ENCODE measurements at places on chromosomes 2 and 18.
A peak's percentile ranks its signal among the peaks of the same experiment; 100 is the strongest.

DNA sequence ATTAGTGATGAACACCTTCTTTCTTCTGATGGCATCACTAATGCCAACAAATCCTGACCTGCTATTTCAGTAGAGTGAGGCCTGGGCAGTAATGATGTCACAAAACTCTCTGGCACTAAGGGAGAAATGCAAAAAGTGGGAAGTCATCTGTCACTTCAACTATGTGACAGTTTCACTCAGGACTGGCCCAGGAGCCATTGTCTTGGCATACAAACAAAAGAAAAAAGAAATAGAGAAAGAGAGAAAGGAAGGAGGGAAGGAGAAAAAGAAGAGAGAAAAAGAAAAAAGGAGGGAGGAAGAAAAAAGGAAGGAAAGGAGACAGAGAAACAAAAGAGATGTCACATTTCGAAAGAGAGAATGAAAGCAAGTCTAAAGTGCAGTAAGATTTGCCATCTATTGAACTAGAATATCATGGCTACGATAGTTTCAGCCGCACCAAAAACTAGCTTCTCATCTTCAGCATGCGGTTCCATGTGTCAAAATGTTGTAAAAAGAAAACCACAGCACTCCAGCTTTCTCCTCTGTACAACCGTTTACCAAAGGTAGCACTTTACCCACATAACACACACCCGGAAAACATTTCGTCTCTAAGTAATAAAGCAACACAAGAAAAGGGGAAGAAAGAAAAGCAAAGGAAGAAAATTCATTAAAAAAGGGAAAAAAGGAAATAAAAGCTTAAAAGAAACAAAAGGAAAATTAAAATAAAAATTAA, 50.1 kb downstream of the CD226 start:
- no peak for DNase-seq

GRCh38 chr18:10792181-10792580, 266.4 kb downstream of the NAPG start:
- no peak for DNase-seq

- DNase-seq: no peak
Measured at GRCh38 chr2:177712462-177712861, 319.9 kb downstream of the AGPS start.

DNA sequence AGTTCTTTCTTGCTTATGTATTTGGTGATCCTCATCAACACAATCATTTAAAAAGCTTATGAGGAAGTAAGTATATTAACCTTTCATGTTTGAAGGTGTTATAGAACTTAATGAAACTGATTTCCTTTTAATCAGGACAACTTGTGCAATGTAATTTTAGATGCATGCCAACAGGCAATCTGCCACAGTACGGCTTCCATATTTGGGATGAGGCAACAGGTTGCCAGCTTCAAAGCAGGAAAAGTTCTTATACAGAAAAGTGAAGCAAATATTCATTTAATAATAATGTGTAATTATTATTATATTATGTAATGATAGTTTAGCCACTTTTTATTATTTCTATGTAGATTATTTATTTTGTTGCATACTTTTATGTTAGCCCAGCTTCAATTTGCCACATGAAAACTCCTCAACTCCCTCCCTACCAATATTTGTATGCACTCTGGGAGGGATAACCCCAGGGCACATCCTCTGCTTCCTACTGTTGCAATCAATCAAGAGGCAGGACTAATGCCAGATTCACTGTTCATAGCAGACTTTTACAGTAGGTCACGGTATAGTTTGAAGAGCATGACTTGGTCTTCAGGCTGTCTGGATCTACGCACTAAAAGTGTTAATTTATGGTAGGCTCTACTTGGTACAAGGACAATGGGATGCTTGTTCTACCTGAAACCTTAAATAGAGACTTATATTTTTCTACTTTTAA, 277.2 kb downstream of the AGPS start:
- no peak for DNase-seq

GRCh38 chr2:27958711-27959378, 68.3 kb downstream of the BABAM2 start:
- DNase-seq: no peak

GRCh38 chr18:47113796-47114540, 36.3 kb downstream of the HDHD2 start:
- peak; percentile 57 for DNase-seq

DNA sequence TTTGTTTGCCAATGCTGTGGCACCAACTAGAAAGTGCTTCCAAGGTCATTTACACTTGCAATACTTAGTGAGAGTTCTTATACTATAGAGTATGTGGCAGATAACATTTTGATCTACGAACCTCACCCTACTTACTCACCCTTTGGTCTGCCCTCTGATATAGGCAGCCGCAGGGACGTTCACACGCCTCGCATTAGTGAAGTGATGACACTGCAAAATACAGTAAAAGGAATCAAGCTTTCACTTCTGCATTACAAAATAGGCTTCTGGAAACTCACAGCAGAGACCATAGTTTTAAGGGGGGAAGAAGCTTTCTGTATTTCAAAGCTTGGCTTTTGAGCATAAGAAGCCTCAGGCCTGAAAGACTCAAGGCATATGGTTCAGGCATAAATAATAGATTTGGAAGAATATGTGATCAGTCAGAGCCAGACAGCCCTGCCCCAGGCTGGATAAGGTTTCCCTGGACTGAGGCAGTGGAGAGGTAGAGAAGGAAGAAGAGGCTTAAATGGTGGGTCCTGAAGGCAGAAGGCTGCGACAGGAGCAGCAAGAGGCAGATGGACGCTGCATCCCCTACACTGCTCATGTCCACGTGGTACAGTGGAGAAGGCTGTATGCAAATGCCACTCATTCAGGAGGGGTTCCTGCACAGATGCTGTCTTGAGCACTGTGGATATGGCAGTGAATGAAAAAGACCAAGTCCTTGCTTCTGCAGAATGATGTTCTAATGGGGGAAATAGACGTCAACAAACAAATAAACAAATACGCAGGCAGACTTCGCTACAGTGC, 63.1 kb downstream of the FECH start:
- DNase-seq: no peak

GRCh38 chr18:40447820-40448219, 1507.2 kb upstream of the PIK3C3 start:
- no peak for DNase-seq

- DNase-seq: peak; percentile 82
Measured at GRCh38 chr2:235433860-235434259, 60.0 kb upstream of the AGAP1 start.

GRCh38 chr2:137980459-137980858, 16.2 kb downstream of the HNMT start:
- no peak for DNase-seq

- no peak for DNase-seq
Measured at GRCh38 chr2:232276733-232277313, 101.7 kb upstream of the ALPP start.

DNA sequence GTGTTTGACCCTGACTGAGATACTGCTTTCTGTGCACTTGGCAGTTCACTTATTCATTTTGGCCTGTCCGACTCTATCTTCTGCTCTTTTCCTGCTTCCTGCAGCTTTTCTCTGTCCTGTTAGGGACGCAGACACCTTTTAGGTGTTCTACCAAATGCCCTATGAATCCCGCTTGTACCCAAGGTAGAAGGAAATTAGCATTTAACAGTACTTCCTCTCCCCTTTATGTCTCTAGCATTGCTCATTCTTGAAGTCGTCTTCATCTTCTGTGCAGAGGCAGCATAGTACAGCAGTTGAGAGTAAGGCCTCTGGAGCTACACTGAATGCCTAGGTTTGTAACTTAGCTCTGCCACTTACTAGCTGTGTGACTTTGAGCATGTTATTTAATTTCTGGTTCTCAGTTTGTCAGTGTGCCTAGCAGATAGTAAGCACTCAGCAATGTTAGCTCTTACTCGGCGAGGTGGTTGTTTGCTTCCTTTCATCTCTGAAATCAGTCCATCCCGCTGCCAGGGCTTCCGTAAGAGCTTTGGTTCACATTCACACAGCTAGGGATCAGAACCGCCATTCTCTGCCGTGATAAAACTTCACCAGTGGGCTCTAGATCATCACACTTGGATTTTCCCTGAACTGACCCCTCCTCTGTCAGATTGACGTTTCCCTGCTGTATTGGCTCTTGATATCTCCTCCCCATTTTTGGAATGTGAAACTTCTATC, 1.4 kb downstream of the CCT7 start:
- no peak for DNase-seq

- no peak for DNase-seq
Measured at GRCh38 chr2:128413014-128413717, 94.5 kb upstream of the HS6ST1 start.

GRCh38 chr18:29560270-29560669, 1383.3 kb upstream of the CDH2 start:
- DNase-seq: no peak

DNA sequence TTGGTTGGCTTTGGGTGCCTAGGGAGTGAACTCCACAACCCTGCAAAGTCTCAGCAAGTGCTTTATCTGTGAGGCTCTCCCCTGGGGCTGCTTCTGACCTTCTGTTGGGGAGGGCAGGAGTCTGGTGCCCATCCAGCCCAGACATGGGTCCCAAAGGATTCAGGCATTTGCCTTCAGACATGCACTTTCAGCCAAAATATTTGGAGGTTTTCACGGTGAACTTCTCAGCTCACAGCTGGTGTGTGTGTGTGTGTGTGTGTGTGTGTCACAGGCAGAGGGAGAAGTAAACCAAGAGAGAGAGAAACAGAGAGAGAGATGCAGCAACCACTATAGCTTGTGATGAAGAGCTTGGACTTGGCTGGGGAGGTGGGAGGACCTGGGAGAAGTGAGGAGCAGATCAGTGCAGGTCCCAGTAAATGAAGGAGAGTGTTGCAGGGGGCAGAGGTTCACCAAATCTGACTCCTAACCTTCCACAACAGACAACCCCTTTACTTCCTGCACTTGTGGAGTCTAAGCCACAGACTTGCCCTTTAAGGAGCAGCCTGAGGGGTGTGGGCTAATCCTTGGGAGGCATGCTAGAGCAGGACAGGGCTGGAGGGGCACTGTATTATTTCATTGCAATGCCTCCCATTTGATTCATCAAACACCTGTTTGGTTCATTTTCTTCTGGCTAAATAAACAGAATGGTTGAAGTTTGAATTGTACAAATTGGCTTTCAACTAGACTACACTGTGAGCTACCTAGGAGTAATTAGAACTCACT, 14.1 kb downstream of the SLC9A4 start:
- DNase-seq: no peak

DNA sequence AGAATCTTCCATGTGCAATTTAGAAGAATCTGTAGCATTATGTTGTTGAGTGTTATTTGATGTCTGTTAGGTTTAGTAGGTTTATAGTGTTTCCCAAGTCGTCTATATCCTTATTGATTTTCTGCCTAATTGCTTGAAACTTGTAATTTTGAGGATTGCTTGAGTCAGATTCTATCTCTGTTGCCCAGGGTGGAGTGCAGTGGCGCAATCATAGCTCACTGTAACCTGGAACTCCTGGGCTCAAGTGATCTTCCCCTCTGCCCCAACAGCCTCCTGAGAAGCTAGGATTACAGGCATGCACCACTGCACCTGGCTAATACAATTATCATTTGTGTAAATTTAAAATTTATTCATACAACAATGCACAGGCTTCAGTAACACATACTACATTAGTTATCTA, 3.1 kb upstream of the TCF23 start:
- DNase-seq: no peak

- DNase-seq: no peak
Measured at GRCh38 chr18:34444622-34445021, 219.9 kb upstream of the NOL4 start.

GRCh38 chr2:112884869-112885505, 26.0 kb upstream of the IL37 start:
- DNase-seq: no peak

- no peak for DNase-seq
Measured at GRCh38 chr2:107742460-107743027, 84.1 kb upstream of the RGPD4 start.

- no peak for DNase-seq
Measured at GRCh38 chr2:172375251-172375650, 52.1 kb upstream of the ITGA6 start.

GRCh38 chr2:151280271-151280670, 9.2 kb downstream of the NMI start:
- no peak for DNase-seq

- DNase-seq: no peak
Measured at GRCh38 chr18:38698088-38698487, 1132.5 kb upstream of the CELF4 start.

DNA sequence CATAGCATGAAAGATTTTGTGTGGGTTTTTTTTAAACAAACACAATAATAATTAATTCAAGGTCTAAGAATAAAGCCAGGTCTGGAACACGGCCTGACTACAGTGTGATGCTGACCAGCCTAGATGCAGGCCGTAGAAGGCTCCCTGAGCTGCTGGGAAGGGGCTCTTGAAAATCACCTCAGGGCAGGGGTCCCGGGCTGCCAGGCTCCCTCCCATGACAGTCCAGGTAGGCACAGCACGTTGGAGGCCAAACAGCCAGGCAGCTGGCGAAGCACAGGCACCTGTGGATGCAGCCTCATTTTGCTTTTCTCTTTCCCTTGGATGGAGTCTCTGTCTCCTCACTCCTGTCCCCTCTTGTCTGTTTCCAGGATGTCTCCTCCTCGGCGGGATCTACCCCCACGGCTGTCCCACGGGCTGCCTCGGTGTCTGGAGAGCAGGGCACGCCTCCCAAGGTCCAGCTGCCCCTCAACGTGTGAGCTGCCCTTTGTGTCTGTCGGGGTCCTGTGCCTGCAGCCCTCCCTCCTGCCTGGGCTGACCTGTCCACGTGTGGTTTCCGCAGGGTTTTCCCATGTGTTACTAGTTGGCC, 194.5 kb downstream of the SEPTIN10 start:
- DNase-seq: no peak

DNA sequence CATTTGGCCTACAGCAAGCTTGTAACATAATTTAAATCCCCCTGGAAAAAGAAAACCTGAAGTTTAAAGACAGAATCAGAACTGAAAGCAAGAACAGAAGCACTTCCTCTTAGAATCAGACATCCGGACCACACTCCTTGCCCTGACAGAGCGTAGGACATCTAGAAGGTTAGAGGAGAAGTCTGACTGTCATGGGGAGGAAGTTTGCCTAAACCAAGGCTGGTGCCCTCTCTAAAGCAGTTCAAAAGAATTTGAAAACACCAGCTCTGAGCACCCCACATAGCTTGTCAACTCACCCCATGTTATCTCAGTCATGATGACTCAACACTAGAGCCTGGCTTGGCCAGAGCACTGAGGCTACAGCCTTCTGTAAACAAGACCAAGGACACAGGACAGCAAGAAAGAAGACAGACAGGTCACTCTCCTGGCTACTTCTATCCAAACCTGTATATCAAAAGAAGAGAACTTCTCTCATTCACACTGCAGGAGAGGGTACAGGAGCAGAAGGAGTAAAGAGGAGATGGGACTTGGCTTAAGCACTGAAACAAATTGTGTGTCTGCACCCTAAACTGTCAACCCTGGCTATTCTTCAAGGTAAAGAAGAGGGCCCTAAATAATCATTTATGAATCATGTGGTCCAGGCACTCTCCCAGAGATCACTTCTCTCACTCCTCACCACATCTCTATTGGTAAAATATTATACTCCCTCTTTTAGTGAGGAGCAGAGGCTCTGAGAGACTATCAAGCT, 198.6 kb downstream of the MEMO1 start:
- DNase-seq: no peak

GRCh38 chr18:63131106-63131958, 188.2 kb downstream of the BCL2 start:
- DNase-seq: peak; percentile 49

- DNase-seq: peak; percentile 92
Measured at GRCh38 chr2:63841254-63842022, at the start of gene UGP2. Gene UGP2 (plus strand): TSS chr2:63841896. CDS start chr2:63842186, 290 bp downstream.

- DNase-seq: no peak
Measured at GRCh38 chr18:59921384-59921891, 21.6 kb downstream of the PMAIP1 start.

GRCh38 chr2:130882111-130882690, 45.5 kb downstream of the ARHGEF4 start:
- no peak for DNase-seq

Measured in spinal cord (tissue), 10 donors.